EL (cell line): ENCODE measurements at places on chromosomes 4 and X.

DNA sequence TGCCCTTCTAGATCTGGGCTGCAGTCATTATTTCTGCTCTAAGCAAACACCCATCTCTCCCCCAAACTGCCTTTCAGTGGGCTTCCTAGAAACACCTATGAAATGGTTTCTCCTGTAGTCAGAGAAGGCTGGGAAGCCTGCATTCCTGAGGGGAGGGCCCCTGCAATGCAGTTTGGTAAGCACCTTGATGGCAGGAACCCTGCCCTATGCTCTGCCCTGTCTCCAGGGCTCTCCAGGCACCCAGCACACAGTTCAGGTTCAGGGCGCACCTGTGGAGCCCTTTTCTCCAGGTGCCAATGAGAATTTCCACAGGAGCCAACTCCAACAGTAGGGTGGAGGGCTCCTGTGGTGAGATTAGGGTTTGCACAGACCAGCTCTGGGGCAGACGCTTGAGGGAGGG lies 69.1 kb upstream of the FBXW7 start:
- no peak for DNase-seq

- no peak for DNase-seq
Observed at GRCh38 chrX:118423558-118423957, 72.1 kb upstream of the DOCK11 start.

DNA sequence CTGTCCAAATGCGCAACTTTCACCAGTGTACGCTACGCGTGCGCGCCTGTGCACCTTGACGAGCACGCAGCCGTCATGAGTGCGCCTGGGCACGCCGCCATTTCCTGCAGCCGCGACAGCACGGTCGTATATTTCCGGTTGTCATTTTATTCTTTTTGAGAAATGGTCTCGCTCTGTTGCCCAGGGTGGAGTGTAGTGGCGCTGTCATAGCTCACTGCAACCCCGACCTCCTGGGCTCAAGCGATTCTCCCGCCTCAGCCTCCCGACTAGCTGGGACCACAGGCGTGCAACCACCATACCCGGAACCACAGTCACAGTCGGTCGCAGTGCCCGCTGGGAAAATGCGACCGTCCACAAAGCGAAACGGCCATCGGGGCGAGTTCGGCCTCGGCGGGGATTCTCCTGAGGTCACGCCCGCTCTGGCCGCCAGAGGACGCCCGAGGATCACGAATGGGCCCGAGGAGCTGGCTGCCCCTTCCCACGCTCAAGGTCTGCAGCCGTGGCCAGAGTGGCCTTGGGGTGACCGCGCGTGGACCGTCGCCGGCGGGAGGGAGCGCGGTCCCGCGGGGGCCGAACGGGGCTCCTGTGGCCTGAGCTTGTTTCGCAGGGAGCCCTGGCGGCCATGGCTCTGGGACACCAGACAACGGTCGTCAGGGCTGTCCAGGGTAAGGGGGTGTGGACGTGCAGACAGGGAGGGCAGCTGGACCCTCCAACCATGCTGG lies 23.7 kb upstream of the PNMA3 start:
- peak; percentile 64 for DNase-seq

- no peak for DNase-seq
Observed at GRCh38 chrX:150306002-150306401, 57.1 kb upstream of the MAMLD1 start.

- DNase-seq = no peak
Observed at GRCh38 chrX:94204524-94204923, 530.5 kb downstream of the FAM133A start.

GRCh38 chrX:18457000-18457399 lies 31.6 kb downstream of the CDKL5 start:
- DNase-seq = no peak

GRCh38 chr4:68368691-68369131 lies 18.8 kb upstream of the YTHDC1 start:
- peak; percentile 79 for DNase-seq

- DNase-seq = peak; percentile 4
Observed at GRCh38 chr4:184937745-184938144, 80.5 kb upstream of the HELT start.

DNA sequence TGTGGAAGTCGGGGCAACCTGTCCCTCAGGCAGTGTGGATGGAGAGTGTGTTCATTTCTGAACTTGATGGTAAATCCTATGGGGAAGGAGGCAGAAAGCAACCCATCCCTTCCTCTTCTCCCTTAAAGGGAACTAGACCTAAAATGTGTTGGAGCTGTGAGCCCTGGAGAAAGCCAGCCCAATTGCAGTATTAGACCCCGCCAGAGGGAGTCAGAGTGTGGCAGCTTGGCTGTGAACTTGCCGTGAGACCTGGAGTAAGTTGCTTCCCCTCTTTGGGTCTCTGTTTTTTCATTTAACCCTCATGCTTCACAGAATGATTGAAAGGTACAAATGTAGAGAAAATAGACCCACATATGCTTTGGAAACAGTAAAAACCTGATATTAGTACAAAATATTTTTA lies 108.7 kb upstream of the PAK3 start:
- no peak for DNase-seq

DNA sequence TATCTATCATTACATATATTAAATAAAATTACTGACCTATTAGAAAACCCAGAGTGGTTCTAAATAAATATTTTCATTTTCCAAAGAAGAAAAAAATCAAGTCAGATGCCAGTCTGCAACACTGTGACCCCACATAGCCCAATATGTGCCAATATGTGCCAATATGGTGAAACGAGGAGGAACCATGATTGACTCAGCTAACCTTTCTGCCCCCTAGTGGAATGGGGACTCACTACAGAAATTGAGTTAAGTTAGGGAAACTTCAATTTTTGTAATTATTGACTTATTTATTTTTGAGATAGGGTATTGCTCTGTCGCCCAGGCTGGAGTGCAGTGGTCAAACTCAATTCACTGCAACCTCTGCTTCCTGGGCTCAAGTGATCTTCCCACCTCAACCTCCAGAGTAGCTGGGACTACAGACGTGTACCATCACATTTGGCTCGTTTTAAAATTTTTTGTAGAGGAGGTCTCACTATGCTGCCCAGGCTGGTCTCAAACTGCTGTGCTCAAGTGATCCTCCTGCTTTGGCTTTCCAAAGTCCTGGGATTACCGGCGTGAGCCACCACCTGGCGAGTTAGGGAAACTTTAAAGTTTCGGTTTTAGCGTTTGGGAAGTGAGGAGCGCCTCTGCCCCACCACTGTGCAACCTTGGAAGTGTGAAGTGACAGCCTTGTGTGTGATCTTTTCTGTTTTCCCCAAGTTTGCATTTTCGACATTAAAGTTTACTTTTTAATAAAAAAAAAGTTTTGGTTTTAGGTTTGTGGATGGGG lies 116.8 kb upstream of the SHISA3 start:
- peak; percentile 25 for DNase-seq

- DNase-seq = no peak
Observed at GRCh38 chr4:153228512-153229140, 24.4 kb downstream of the TRIM2 start.

DNA sequence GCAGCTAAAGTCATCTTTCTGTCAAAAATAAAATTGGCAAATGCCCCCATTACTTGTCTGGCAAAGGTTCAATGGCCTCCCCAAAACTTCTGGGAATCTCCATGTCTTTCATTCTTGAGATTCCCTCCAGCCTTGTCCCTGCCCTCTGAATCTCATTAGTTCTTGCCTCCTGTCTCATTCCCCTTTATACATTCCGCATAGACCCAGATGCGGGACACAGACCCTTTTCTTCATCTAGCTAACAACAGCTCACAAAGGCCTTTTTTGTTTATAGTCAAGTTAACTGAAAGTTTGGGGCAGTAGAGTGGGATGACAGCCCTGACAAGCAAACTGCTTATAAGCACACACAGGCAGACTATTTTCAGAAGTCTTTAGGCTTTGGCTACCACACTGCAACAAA lies 306.1 kb upstream of the FAM241A start:
- no peak for DNase-seq

DNA sequence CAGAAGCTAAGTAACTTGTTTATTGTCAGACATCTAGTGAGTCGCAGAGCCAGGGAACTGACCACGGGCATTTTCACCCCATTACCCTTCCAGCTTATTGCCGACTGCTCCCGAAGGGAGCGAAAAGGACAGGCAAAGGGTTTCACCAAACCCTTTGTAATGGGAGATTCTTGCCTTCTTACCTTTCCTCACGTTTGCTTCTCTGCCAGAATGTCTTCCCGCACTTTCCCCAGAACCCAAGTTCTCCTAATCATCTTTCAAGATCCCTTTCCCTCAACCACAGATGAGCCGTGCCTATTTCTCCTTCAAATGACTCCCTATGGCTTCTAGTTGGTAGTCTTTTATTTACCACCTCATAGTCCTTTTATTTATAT lies 520 bp upstream of the SRP72 start:
- DNase-seq = no peak

GRCh38 chr4:30743897-30744296 lies 23.7 kb downstream of the PCDH7 start:
- DNase-seq = no peak

DNA sequence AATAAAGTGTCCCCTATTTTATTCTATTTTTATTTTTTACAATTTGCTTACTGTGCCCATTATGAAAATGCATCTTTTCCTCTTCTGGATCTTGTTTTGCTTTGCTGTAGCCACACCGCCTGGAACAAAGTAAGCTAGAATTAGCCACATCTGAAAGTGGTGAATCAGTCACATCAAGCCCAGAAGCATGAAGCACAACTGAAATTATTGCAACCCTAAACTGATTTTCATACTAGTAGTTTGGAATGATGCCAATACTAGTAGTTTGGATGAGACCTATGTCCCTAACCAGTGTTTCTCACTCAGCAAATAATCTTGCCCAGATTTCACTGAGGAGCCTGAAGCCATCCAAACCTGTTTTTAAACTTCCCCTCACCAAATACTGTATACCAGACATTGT lies 303.0 kb downstream of the EPHA5 start:
- DNase-seq = peak; percentile 1

GRCh38 chrX:14038375-14039085 lies 8.8 kb upstream of the GEMIN8 start:
- no peak for DNase-seq

DNA sequence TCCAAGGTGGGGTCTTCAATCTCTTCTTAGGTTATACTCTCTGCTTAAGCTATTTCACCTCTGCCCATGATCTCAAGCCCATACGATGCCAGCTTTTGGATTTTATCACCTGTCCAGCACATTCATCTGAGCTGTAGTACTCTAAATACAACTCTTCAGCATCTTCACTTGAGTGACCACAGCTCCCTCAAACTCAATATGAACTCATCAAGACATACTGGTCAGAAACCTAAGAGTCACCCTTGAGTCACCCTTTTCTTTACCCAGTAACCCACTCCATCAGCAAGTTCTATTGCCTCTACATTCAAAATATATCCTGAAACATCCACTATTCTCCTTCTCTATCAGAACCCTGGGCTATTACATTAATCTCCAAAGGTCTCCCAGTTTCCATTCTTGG lies 69.4 kb downstream of the DCHS2 start:
- DNase-seq = no peak

GRCh38 chr4:63717384-63717783 lies 691.9 kb downstream of the TECRL start:
- no peak for DNase-seq

DNA sequence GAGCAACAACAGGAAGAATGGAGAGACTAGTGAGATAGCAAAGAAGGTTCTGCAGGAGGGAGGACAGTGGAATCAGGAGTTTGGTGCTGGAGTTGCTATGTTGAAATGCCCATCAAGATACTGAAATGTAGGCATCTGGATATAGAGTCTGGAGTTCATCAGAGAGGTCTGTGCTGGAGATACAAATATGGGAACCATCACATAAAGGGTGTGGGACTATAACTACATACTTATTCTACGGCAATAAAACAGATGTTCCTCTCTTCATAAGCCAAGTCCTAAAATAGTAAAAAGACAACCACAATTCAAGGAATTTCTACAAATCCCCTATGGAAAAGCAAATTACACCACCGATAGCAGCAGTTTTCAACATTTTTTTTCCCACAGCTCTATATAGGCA lies 1.6 kb downstream of the MED14 start:
- no peak for DNase-seq

- no peak for DNase-seq
Observed at GRCh38 chr4:143054971-143055370, 129.7 kb upstream of the USP38 start.

- DNase-seq = no peak
Observed at GRCh38 chr4:13364172-13364571, 120.0 kb downstream of the RAB28 start.

DNA sequence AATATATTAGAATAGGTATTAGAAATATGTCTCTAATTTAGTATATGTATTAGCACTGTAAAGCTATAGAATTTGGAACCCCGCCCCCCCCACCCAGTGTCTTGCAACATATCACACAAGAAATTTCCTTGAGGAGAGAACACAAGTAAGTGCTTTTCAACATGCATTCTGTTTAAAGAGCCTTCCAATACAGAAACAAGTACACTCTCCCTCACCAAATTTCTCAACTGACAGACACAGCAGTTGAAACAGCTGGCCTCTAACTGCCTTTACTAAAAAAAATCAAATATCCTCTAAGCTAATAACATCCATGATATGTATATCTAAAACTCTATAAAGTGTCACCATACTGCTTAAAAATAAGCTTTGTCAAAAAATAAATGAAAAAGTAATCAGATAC lies 12.4 kb downstream of the CAMK2D start:
- DNase-seq = no peak

- DNase-seq = no peak
Observed at GRCh38 chr4:119477412-119478053, 151.1 kb downstream of the PDE5A start.

DNA sequence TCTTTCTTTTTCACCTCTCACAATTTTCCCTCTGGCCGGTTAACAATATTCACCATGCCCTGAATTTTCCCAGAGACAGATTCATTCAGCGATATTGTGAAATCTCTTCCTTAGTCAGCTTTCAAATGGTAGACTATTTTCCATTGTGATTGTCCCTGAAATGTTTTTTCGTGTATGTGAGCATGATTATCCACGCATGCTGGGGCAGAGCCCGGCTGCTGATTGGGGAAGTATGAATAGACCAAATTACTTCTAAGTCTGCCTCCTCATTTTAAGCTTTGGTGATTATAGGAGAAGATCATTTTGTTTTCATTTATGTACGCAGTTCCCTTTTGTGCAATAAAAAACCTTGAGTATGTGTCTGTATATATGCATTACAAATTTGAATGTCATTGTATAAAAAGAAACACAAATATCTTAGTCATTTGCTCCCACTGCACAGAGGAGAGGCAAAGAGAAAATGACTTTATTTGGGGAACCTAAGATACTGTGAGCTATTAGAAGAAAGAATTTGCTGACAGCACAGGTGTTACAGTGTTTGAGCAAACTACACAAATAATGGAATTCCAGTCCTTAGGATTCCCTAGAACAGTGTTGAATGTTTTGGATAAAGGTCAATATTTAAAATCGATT lies 11.3 kb downstream of the DTHD1 start:
- no peak for DNase-seq

- DNase-seq = no peak
Observed at GRCh38 chr4:152559641-152560040, 23.7 kb upstream of the FBXW7 start.

- no peak for DNase-seq
Observed at GRCh38 chr4:18480928-18481327, 459.4 kb upstream of the LCORL start.

GRCh38 chr4:168815379-168816345 lies 194.4 kb downstream of the CBR4 start:
- DNase-seq = peak; percentile 3

GRCh38 chrX:1397001-1397400 lies 5.1 kb upstream of the SLC25A6 start:
- no peak for DNase-seq

GRCh38 chr4:123257591-123257990 lies 139.0 kb upstream of the SPRY1 start:
- DNase-seq = no peak

- DNase-seq = peak; percentile 76
Observed at GRCh38 chrX:85052636-85053343, 49.1 kb downstream of the APOOL start.
